ENCODE measurements at places on chromosomes 1 and 21.

GRCh38 chr1:147287133-147287865, 44.8 kb downstream of the CHD1L start:
- DNase-seq = no peak

DNA sequence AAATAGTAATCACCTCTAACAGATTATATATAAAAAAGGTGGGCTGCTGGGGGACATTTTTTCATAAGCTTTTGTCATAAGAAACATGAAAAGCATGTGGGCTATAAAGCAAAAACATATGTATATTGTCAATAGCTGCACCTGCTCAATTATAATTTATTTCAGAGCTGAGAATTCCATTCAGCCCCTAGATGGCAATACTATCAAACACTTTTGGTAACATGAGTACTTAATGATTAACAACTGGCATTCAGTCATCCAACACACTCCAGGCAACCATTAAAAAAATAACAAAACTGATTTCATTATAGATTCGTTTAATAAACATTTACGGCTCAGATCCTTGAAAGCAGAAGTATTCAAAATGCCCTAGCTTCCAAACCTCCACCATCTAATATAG, 115.1 kb downstream of the KCTD3 start:
- no peak for DNase-seq

GRCh38 chr1:1219341-1219740, 5.4 kb upstream of the TNFRSF4 start:
- no peak for DNase-seq

DNA sequence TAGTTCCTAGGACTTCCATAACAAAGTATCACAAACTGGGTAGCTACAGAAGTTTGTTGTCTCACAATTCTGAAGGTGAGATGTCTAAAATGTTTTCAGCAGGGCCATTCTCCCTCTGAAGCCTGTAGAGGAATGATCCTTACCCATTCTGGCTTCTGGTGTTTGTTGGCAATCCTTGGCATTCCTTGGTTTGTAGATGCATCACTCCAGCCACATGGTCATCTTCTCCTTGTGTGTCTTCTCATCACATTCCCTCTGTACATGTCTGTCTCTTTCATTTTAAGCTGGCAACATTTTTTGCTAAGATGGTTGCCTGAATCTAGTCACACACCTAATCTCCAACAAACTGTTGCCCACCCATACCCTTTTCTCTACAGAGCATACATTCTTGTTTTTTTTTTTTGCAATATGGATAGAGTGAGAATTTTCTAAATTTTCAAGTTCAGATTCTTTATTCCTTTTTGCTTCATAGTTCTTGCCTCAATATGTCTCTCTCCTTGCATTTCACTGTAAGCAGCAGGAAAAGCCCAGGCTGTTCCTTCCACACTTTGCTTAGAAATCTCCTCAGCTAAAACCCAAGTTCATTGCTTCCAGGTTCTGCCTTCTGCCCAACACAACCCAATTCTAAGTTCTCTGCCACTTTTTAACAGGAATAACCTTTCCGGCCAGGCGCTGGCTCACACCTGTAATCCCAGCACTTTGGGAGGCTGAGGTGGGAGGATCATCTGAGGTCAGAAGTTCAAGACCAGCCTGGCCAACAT, 18.3 kb downstream of the ZBED6 start:
- no peak for DNase-seq

- no peak for DNase-seq
Measured at GRCh38 chr1:88013485-88013884, 670.6 kb upstream of the PKN2 start.

GRCh38 chr1:116577759-116578314, 7.0 kb upstream of the CD58 start:
- no peak for DNase-seq

- DNase-seq = peak; percentile 89
Measured at GRCh38 chr1:21022279-21023040, 154.2 kb downstream of the EIF4G3 start.

- no peak for DNase-seq
Measured at GRCh38 chr1:115057661-115058254, 28.1 kb downstream of the TSHB start.

GRCh38 chr1:242690849-242691609, 166.5 kb upstream of the PLD5 start:
- DNase-seq = no peak

- no peak for DNase-seq
Measured at GRCh38 chr1:220717800-220718640, 27.9 kb downstream of the C1orf115 start.

DNA sequence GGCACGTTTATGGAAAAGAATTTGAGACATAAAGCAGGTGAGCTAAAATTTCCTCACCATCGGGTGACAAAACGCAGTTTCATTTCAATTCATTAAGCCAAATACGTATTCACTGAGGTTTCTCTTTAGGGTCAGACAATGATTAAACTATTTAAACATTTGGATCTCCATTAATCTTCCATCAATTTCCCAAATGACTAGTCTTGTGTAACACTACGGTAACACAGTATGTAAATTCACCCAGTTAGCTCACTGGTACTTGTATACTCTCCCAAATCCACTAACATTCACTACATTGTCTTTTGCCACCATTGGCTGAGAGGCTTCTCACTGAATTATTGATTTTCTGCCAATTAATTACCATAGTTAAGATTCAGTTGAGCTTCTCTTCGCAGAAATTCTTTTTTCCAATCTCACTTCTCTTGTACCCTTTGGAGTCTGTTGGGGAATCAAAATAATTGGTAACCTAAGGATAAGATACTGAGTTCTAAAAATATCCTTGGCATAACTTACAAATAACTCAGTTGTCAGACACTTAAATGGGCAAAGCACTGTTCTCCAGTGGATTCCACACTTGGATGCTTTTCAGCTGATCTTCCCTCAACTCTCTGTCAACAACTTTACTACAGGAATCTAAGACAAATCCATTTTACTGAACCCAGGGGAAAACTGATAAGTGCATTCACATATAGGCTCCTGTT, 40.7 kb downstream of the SIPA1L2 start:
- no peak for DNase-seq

DNA sequence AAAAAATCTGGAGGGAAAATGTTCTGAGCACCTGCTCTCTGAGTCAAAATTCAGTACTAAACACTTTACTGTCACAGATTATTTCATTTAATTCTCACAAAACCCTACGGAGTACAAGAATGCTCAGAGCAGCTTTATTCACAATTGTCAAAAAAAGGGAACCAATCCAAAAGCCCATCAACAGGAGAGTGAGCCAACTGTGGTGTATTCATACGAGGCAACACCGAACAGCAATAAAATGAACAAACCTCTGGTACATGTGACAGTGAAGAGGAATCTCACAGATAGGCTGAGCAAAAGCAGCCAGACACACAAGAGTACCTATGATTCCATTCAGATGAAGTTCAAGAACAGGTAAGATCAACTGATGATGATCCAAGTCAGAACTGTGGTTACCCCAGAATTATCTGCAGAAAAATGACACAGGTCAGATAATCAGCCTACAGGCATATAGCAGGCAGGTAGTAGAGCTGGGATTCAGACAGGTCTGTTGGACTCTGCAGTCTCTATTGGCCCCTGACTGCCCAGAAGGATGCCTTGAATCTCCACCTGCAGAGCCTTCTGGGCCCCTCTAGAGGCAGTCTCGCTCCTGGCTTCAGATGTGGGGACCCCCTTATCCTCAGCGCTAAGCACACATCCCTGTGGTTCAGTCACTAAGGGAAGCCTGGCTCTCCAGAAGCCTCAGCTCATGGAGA, 19.2 kb downstream of the SLC9A1 start:
- no peak for DNase-seq

DNA sequence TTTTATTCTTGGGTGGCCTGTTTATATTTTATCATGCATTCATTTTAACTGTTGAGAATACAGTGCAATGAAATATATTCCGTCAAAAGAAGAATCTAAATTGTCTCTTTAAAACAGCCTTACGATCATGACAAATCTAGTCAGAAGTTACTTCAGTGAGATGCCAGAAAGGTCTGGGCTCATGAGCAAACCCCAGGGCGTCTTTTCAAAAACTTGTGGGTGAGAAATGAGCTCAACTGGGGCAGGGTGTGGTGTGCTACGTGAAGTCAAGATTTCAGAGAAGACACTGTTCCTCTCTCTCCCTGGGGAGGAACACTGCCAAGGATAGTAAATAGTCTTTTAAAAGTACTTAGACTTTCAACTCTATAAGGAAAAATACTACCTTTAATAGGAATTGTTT, 13.4 kb upstream of the UAP1 start:
- no peak for DNase-seq

GRCh38 chr21:40595806-40596205, 251.2 kb downstream of the DSCAM start:
- no peak for DNase-seq

- DNase-seq = no peak
Measured at GRCh38 chr1:37353871-37354270, 120.5 kb upstream of the ZC3H12A start.

DNA sequence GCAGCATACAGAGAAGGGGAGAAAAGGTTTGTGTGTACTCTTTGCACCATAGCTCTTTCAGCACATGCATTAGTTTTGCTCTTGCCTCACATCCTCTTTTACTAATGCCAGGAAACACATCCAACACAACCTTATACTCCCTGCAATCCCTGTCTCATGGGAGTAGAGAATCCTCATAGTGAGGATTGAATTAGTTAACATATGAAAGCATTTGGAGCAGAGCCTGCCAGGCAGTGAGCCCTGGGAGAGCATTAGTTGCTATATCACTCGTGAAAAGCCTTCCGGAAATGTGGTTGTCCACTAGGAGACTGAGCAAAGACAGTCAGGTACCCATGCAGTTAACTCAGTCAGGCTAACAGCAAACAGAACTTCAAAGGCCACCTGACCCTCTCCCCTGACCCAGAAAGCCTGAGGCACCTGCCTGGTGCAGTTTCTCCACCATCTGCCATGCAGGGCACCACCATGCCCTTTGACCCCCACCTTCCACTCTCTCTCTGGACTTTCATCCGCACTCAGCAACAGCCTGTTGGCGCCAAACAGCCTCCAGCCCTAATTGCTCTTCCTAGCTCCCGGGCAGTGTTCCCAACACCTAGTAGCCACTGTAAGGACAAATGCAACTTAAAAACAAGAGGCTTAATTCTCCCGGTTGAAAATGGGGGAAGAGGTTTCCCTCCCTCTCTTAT, 14.9 kb upstream of the AGT start:
- no peak for DNase-seq

DNA sequence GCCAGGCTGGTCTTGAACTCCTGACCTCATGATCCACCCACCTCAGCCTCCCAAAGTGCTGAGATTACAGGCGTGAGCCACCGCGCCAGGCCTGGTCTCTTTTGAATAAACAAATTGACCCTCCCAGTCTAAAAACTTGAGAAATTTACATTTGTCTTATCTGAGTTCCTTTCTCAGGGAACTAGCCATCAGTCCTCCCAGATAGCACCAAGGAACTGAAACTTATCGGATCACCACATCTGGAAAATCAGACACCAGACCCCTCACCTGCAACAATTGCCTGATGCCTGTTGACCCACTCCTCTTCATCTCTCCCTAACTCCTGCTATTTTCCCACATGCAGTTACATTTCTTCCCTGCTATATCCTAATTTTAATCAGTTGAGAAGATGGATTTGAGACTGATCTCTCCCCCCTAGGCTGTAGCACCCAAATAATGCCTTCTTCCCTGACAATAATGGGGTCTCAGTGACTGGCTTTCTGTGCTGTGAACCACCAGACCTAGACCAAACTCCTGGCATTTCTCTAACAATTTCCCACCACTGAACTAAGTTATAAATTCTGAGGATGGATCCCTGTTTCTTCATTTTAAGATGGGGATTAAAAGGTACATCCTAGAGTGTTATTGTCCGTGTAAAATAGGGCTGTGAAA, 951 bp upstream of the CBR1 start:
- DNase-seq = no peak

DNA sequence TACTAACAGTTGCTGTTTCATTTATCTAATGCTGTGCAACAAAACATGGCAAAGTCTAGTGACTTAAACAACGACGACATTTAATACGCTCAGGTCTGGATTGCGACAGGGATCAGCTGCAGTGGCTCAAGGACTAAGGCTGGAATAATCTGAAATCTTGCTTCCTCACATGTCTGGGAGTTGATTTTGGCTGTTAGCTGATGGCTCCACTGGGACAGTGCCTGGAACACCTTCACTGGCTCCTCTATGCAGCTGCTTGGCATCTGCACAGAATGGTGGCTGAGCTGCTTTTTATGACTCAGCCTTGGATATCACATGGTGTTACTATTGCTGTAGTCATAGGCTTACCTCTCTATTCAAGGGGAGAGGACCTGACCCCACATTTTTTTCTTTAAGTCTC, 24.0 kb upstream of the BTG3 start:
- no peak for DNase-seq

- no peak for DNase-seq
Measured at GRCh38 chr1:167618789-167619188, 11.2 kb upstream of the RCSD1 start.

DNA sequence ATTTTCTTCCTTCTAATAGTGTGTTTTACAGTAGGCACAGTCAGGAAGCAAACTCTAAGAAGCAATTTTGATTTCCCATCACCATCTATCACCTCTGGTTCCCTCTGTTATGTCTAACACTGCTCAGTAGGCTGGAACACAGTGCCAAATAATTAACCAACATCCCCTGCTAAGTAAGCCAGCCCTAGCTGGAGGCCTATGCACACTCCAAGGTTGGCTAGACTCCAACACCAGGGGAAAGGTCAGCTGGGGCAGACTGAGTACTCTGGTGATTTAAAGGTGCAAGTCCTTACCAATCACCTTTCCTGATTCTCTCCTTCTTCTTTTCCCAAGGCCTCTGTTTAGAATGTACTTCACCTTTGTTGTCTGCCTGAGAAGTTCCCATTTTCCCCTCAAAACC, 46.5 kb upstream of the BEND5 start:
- no peak for DNase-seq

DNA sequence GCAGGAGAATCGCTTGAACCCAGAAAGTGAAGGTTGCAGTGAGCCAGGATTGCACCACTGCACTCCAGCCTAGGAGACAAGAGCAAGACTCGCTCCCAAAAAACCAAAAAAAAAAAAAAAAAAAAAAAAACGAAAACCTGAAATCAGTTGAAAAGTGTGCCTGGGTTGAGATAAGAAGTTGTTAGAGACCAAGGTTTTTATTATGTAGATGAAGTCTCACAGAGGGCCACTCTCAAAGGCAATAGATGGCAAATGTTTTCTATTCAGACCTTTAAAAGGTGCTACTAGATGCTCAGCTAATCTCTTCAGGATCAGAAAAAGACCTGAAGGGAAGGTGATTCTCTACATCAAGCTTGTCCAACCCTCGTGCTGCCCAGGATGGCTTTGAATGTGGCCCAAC, 17.6 kb downstream of the CAPN2 start:
- no peak for DNase-seq

DNA sequence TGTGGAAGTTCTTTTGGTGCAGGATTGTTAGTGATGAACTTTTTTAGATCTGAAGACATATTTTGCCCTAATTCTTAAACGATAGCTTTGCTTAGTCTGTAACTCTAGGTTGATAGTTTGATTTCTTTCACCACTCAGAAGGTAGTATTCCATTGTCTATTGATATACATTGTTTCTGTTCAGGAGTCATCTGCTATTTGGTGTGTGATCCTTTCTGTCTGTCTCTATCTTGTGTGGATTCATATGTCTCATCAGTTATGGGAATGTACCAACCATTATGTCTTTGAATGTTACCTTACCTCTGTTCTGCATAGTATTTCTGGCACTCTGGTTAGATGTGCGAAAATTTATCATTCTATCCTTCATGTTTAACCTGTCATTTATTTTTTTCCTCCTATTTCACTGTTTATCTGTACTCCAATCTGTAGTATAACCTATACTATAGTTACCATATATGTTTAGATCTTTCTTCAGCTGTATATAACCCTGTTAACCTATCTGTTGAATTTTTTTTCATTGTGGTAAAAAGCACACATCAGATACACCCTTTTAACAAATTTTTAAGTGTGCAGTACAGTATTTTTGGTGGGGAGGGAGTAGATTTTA, 5.7 kb downstream of the MARK1 start:
- DNase-seq = no peak

GRCh38 chr21:46634966-46635323, 529 bp upstream of the PRMT2 start:
- DNase-seq = peak; percentile 52

All from AG09319 (cell line).